G401 (cell line): ENCODE measurements at places on chromosomes 7 and 10. TPM values are rescaled to one million over a fixed set of nuclear protein-coding genes. Genes with fewer than 3 reads are reported as not detected.

Gene NEBL
- total RNA-seq: 46.3 and 46.7 TPM in 2 replicates

Gene KNDC1
- total RNA-seq: 0.47 and 4.0 TPM in 2 replicates

Gene LRRC18
- not detected in 2 replicates for total RNA-seq

Gene GPR158
- total RNA-seq: not detected in 2 replicates

Gene CH25H
- total RNA-seq: not detected in 2 replicates

Gene SPDYE2
- total RNA-seq: not detected in 2 replicates

Gene OR6V1
- total RNA-seq: not detected in 2 replicates

Gene ZNF467
- total RNA-seq: 7.9 and 9.8 TPM in 2 replicates

Gene IFIT1B
- total RNA-seq: not detected in 2 replicates

Gene WDR86
- 10.2 and 13.7 TPM in 2 replicates for total RNA-seq

Gene PDZD7
- 2.4 and 4.5 TPM in 2 replicates for total RNA-seq

Gene DPCD
- 361 and 419 TPM in 2 replicates for total RNA-seq

Gene DRGX
- 0.03 and 0.86 TPM in 2 replicates for total RNA-seq

Gene BMI1
- 305 and 441 TPM in 2 replicates for total RNA-seq

Gene CTTNBP2
- total RNA-seq: not detected in 2 replicates

Gene MIOS
- total RNA-seq: 188 and 224 TPM in 2 replicates

Gene CYP2C8
- total RNA-seq: not detected in 2 replicates

Gene HOXA10
- total RNA-seq: 10.3 and 23.0 TPM in 2 replicates

Gene CRPPA
- 0.25 and 0.58 TPM in 2 replicates for total RNA-seq

Gene GBX1
- total RNA-seq: 0.37 TPM in 1 of 2 replicates, not detected in the other

Gene AGBL3
- 0.25 and 0.27 TPM in 2 replicates for total RNA-seq

Gene CNPY1
- not detected in 2 replicates for total RNA-seq

Gene NKX2-3
- not detected in 2 replicates for total RNA-seq

Gene RBM20
- total RNA-seq: 2.4 and 2.7 TPM in 2 replicates

Gene TMEM225B
- total RNA-seq: 0.12 TPM in 1 of 2 replicates, not detected in the other

Gene WASHC2A
- 30.6 and 38.3 TPM in 2 replicates for total RNA-seq

Gene MAGI2
- total RNA-seq: not detected in 2 replicates

Gene MAT1A
- total RNA-seq: 2.1 and 3.9 TPM in 2 replicates

Gene STOX1
- total RNA-seq: 1.5 and 2.0 TPM in 2 replicates

Gene CYP3A4
- total RNA-seq: not detected in 2 replicates

Gene EBLN1
- total RNA-seq: 1.3 TPM in 1 of 2 replicates, not detected in the other

Gene ADCYAP1R1
- total RNA-seq: not detected in 2 replicates

Gene ALOX5
- not detected in 2 replicates for total RNA-seq

Gene TEX36
- not detected in 2 replicates for total RNA-seq

Gene CRTAC1
- 0.10 TPM in 1 of 2 replicates, not detected in the other for total RNA-seq

Gene ZNF239
- total RNA-seq: 3.3 and 14.3 TPM in 2 replicates
